ENCODE measurements at places on chromosomes 5 and 9.

DNA sequence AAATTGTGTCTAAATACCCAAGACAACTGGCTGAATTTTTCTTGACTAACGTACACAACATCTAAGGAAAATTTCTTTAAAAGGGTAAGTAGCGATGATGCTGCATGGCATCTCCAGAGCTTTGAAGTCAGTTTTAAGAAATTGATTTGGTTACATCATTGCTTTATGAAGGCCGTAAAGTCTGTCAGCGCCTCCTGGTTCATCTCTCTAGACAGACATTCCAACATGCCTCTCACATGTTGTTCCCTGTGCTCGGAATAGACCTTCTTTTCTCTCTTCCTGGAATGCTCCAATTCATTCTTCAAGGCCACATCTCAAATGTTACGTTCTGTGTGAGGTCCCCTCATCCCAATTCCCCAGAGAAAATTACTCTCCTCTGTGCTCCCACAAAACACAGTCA, 108.7 kb upstream of the SSBP2 start:
- DNase-seq = no peak

GRCh38 chr9:742104-742503, 99.4 kb upstream of the DMRT1 start:
- no peak for DNase-seq

GRCh38 chr9:137762414-137763061, 115.0 kb upstream of the CACNA1B start:
- no peak for DNase-seq

- no peak for DNase-seq
Measured at GRCh38 chr5:79562351-79563246, 48.7 kb upstream of the HOMER1 start.

GRCh38 chr5:64874753-64875152, 106.0 kb downstream of the CWC27 start:
- no peak for DNase-seq

DNA sequence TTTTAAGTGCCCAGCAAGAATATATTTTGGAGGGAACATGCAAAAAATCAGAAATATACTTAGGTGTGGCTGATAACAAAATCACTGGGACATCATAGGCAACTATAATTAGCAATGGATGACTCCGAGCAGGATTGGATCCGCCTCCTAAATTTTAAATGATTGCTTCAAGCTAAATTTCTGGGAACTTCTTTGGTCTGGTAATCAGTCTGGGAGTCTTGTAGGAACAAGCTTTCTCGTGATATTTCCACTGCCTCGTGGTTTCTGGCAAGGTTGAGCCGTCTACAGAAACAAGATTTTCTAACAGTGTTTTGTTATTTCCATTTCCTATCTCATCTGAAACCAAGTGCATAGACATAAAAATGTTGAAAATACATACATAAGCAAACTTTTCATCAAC, 232.6 kb downstream of the BNC2 start:
- DNase-seq = no peak

GRCh38 chr5:94693043-94693822, 74.8 kb downstream of the SLF1 start:
- DNase-seq = no peak

DNA sequence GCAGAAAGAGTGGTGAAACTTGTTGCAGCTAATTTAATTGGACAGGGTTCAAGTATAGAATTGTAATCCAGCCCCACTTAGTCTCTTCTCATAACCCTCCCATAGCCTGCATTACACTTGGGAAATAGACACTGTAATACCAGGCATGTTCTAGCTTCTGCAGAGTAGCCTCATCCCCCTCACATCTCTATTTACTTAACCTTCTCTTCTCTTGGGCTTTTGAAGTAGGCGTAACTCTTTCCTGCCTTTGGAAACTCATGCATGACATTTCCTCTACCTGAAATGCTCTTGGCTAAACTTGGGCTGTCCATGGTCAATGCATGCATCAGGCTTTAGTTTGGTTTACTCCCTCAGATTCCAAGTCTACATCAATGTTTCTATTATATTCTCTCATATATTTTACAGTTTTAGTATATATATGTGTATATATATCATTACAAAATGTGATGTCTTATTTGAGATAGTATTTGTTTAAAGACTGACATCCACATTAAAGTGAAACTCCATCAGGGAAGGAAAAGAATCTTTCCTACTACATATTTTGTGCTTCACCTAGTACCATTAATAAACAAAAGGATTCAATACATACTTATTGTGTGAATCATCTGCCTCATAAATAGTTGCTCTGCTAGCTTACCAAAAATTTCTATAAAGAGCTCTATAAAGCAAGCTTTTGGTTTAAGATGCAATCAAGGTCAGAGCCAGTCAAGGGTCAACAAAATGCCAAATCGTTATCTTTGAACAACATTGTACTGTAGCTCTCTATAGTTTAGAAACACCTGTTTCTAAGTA, 1158.0 kb downstream of the MAT2B start:
- DNase-seq = no peak

DNA sequence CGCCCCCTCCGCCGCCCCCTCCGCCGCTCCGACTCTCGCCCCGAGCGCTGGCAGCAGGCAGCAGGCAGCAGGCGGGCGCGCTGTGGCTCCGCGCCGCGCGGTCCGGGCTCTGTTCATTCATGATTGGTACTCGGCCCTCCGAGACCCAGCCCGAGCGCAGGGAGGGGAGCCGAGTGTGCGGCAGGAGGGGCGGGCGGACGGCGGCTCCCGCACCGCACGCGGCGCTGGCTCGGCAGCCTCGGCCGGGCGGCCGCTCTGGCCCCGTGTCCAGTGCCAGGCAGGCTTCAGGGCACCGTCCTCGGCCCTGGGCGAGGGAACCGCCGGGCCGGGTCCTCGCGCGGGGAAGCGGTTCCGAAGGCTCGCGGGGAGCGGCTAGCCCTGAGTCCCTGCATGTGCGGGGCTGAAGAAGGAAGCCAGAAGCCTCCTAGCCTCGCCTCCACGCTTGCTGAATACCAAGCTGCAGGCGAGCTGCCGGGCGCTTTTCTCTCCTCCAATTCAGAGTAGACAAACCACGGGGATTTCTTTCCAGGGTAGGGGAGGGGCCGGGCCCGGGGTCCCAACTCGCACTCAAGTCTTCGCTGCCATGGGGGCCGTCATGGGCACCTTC, at the start of gene KCNIP1:
Gene KCNIP1, plus strand, starts transcription at position 31 of the 607 bp plus-strand sequence.
- DNase-seq = no peak

DNA sequence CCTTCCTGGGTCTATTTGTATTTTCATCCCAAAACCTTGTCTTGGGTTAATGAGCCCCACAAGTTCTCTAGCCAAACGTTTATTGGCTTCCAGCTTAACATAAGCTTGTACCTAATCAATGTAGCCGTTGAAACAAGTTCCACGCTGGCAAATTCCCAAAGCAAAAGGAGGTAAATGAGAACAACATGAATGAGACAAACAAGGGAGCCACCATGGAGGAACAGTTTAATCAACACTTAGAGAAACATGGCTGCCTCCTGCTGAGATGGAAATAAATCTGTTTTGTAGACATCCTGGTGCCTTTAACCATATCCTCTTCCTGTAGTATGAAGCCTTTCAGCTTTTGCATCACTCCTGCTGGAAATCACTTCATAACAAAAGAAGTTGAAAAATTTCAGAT, 166.6 kb upstream of the NFIB start:
- no peak for DNase-seq

DNA sequence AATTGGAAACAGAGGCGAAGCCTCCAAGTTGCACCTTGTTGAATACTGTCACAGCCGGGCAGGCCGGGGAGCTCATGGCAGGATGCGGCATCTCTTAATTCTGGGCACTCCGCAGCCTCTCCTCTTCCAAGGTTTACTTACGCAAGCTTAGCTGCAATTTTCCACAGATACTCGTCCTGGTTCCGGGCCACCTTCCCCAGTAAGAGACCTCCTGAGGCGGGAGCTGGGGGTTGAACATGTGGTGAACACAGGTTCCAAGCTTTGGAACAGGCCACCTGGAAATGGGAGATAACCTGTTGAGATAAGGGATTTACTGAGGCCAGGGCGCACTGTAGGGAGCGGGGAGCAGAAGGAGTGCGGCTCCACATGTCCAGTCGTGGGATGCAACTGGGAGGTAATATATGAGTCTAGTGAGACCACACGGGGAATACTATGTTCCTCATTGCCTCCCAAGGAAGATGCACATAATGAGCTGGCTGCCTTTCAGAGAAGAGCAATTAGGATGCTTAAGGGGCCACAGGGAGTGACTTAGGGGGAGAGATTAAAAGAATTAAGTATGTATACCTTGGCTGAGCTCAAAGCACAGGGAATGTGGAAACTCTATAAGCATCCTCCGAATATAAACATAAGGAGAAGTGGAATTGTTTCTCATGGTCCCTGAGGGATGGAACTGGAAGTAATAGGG, 335.2 kb downstream of the CWC27 start:
- DNase-seq = no peak

- no peak for DNase-seq
Measured at GRCh38 chr5:100595152-100595811, 60.1 kb downstream of the FAM174A start.
